CD4-positive, alpha-beta T cell treated with Interleukin-6 at 100 ng/mL for 8 hours (primary cell): ENCODE measurements at places on chromosomes 5 and 9.
A peak's percentile ranks its signal among the peaks of the same experiment; 100 is the strongest.

DNA sequence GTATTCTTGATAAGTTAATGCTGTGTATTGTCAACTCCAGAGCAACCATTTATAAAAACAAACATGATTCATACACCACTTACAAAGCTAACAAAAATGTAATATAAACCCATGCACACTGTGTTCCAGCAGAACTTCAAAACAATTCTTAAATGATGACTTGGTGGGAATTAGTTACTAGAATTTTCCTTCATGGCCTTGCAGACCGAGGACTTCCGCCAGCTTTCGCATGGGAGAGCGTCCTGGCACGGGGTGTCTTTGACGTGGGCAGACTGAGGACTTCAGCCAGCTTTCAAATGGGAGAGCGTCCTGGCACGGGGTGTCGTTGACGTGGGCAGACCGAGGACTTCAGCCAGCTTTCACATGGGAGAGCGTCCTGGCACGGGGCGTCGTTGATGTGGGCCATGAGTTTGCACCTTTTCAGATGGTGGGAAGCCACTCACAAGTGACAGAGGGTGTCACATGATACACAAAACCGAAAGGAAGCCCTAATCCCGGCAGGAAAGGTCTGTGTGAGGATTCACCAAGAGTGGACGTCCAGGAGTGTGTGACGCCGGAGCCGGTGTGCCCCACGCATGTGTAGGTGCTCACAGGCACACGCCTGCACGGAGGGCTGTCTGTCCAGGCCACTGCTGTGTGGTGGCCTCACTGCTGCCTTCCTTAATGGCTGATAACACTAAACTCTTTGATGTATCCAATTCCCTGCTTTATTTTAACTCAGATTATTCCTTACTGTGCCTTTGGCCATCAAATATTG is 211.3 kb upstream of the IRX4 start:
- no peak for DNase-seq

- DNase-seq, result no peak
Observed at GRCh38 chr9:93231716-93232115, 47.8 kb downstream of the WNK2 start.

- DNase-seq, result no peak
Observed at GRCh38 chr5:123505633-123506032, 6.3 kb upstream of the CSNK1G3 start.

GRCh38 chr5:108259306-108259705 is 122.6 kb downstream of the FBXL17 start:
- DNase-seq, result no peak

DNA sequence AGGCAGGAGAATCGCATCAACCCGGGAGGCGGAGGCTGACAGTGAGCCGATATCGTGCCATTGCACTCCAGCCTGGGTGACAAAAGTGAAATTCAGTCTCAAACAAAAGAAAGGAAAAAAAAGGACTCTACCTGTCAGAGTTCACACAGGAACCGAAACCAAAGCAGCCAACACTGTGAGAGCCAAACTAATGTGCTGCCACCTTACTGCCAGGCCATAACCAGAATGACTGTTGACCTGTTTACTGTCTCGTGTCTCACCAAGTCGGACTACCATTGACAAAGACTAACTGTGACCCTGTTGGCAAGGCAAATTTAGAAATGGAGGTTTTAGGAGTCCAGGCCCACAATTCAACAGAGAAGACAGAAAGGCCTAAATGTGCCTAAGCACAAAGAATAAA is 112.4 kb downstream of the ANXA2R start:
- no peak for DNase-seq

- DNase-seq, result no peak
Observed at GRCh38 chr5:169667896-169668674, 31.0 kb downstream of the DOCK2 start.

- no peak for DNase-seq
Observed at GRCh38 chr9:976258-976942, at the start of gene DMRT3. Gene DMRT3, plus strand, starts transcription at chr9:976655. Its CDS starts 347 bp downstream, at chr9:977002.

- no peak for DNase-seq
Observed at GRCh38 chr9:16202914-16203728, 650.3 kb downstream of the CCDC171 start.

DNA sequence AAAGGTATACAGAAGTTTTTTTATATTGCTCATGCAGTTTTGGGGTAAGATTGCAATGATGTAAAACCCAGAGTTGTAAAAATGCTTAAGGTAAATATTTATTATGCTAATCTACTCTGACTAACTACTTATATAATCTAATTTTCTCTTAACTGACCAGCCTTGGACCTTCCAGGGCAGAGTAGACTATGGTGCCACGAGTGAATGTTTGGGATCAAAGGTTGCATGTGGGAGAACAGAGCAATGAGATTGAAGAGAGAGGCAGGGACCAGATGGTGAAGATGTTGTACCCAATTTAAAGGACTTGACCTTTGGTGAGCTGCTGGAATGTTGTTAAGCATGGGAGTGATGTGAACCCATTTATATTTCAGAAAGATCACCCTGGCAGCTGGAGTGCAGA is 34.8 kb upstream of the PANK3 start:
- DNase-seq, result no peak

DNA sequence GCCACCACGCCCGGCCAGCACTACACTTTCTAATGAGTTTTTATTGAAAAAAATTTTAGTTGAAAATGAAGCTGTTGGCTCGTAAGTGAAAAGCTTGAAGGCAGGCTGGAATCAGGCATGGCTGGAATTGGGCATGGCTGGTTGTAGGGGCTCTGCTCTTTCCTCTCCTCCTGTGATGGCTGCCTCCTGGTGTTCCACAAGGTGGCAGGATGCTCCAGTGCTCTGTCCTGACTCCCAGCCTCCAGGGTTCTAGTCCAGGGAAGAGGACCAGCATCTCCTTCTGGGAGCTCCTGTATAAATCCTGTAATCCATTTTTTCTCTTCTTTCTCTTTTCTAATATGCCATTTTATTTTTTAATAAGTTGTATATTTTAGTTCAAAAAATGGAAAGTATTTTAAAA is 57.2 kb upstream of the DHFR start:
- DNase-seq, result no peak

DNA sequence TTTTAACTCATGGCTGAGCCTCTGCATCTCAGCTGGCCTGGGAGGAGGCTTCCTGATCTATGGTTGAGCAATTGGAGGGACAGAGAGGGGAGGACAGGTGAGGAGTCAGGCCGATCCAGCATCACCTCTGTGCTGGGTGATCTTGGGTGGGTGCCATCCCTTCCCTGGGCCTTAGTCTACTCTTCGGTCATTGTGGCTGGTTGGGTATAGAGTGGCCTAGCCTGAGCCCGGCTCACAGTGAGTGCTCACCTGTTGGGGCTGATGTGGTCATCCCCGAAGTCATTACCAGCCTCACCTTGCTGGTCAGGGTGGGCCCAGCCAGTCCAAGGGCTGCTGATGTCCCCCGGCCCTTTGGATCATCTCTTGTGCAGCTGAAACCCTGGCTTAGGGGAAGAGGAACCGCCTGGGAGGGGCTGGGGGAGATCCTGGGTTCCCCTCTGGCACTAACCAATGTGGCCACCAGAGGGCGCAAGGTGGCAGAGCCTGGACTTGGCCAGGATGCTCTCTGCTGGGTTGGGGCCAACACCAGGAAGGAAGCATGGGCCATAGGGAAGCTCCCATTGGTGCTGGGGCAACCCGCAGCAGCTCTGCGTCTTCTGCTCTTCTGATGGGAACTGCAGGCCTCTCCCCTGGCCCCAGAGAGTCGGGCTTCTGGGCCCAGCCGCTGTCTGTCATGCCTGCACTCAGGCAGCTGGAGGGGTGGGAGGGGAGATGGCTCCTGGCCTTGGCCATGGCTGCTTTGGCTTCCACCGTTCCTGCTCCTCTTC is 17.3 kb upstream of the ODF2 start:
- peak; percentile 74 for DNase-seq

- DNase-seq, result no peak
Observed at GRCh38 chr5:139676406-139676805, 28.3 kb downstream of the CXXC5 start.

DNA sequence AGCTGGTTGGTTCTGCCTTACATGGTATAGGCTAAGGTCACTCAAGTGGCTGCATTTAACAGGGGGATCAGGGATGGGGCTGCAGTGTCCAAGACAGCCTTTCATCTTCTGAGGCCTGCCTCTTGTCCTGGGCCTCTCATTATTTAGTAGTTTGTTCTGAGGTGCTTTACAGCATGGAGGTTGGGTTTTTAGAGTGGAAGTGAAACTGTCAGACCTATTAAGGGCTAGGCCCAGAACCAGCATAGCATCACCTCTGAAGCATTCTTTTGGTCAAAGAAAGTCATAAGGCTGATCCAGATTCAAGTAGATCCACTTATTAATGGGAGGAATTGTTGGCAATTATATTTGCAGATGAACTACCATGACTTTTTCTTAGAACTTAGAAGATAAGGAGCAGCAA is 146.0 kb upstream of the NMUR2 start:
- DNase-seq, result no peak

DNA sequence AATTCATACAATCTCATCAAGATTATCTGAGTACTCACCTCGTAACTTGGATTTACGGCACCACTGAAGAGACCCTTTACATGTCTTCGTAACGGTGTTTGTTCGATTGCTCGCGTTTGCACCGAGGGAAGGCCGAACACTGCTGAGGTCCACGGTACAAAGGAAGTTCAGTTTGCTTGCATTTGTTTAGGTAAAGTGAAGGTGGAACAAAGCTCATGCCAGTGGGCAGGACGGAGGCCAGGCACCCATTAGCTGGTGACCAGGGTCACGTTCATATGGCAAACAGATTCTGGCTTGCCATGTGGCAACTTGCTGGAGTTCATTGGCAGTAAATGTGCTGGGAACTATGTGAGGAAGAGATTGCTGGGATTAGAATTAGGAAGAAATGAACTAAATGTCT is 164.8 kb downstream of the MACROH2A1 start:
- DNase-seq, result no peak

DNA sequence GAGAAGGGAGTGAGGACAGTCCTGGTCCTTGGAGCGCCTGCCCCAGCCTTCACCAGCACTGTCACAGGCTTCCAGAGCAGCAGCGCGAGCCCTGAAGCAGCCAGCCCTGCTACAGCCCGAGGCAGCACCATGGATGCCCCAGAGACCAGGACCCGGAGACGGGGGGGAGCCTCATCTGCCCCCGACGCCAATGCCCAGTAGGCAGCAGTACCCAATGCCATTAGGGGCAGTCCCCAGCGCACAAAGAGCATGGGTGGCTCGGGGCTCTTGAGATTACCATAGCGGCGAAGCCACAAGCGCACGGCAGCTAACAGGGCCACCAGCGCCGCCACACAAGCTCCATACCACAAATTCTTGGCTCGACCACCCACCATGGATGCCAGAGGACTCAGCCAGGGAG is 4.9 kb downstream of the PIGO start:
- no peak for DNase-seq

- DNase-seq, result no peak
Observed at GRCh38 chr5:891117-891836, 1.3 kb downstream of the BRD9 start.

- no peak for DNase-seq
Observed at GRCh38 chr5:68518286-68518685, 302.7 kb downstream of the PIK3R1 start.

DNA sequence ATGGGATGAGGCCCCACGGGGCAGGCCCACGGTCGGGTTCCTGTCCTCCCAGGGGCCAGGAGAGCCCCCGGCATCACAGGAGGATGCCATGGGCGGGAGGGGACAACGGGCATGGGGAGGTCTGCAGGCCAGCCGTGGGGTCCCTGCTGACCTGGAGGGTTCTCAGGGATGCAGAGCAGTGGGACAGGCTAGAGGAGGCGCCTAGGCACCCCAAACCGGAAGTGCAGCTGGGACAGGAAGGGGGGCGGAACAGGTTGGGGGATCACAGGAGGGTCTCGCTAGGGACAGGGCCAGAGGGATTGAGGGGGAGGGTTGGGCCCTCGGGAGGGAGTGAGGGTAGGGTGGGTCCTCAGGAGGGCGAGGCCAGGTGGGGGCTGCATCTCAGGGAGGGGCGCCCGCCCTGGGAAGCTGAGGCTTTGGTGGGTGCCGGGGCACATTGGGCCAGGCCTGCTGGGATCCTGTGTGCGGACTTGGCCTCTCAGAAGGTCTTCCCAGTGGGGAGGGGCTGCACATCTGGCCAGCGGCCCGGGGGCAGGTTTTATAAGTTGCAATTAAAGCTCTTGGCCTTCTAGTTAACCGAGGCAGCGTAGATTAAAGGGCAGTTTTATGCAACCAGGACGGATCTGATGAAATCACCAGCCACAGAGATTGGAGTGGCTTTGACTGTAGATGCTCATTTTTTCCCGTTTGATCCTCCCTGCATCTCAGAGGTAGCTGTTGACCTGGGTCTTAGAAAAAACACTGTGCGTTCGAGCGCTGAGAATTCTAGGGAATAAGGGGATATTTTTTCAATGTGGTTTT is 20.1 kb downstream of the NKD2 start:
- DNase-seq, result no peak

GRCh38 chr5:107219993-107220392 is 450.7 kb downstream of the EFNA5 start:
- no peak for DNase-seq

GRCh38 chr5:177130211-177131018 is 3.2 kb upstream of the NSD1 start:
- DNase-seq, result no peak

GRCh38 chr5:16582081-16582480 is 34.7 kb downstream of the RETREG1 start:
- no peak for DNase-seq

GRCh38 chr5:60671899-60672692 is 27.9 kb downstream of the DEPDC1B start:
- no peak for DNase-seq

- DNase-seq, result no peak
Observed at GRCh38 chr5:78483809-78484521, 123.5 kb downstream of the SCAMP1 start.

GRCh38 chr9:13291718-13292117 is 12.2 kb upstream of the MPDZ start:
- no peak for DNase-seq

DNA sequence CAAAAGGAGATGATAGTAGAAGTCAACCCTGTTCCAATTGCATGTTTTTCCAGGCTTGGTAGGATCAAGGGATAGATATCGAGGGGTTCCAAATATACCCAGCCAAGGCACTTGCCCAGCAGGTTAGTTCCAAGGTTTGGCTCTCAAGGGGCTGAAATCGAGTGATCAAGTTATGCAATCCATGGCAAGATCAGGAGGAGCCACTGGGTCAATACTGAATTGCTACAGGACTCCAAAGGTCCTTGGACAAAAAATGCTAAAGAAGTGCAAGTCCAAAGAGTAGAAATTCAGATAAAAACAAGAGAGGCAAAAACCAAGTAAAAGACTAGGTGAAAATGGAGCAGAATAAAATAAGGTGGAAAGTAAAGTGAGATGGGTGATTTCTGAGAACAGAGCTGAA is 179.1 kb upstream of the RFX3 start:
- DNase-seq, result no peak

- no peak for DNase-seq
Observed at GRCh38 chr5:88488561-88488960, 219.9 kb upstream of the TMEM161B start.

GRCh38 chr5:1537603-1538154 is 13.9 kb upstream of the LPCAT1 start:
- no peak for DNase-seq

GRCh38 chr9:33480106-33480505 is 6.4 kb upstream of the NOL6 start:
- DNase-seq, result no peak

- no peak for DNase-seq
Observed at GRCh38 chr9:98958271-98958984, 14.7 kb downstream of the COL15A1 start.

GRCh38 chr9:133727277-133727875 is 10.8 kb downstream of the SARDH start:
- DNase-seq, result no peak

GRCh38 chr9:133740911-133741310 is 2.8 kb upstream of the SARDH start:
- DNase-seq, result no peak
